ENCODE measurements at places on chromosomes 11 and 22. TPM values are rescaled to one million over a fixed set of nuclear protein-coding genes. Genes with fewer than 3 reads are reported as not detected.
A peak's percentile ranks its signal among the peaks of the same experiment; 100 is the strongest.

DNA sequence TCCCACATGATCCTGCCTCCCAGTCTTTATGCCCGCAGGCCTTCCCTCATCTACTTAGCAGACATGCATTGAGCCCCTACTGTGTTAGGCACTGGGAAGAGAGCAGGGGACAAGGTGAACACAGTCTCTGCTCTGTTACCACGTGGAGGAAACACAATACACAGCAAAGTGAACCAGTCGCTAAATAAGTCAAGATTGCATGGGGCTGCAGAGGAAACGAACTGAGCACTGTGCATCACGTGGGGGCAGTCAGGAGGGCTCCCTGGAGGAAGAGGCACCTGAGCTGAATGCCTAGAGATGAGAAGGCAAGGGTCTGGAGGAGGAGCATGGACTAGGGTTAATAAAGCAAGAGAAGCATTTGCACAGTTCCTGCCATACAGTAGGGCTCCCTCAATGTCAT is 102.7 kb downstream of the MN1 start:
- no peak for DNase-seq

OR51B5 gene
- total RNA-seq, result 0.11 TPM

DNA sequence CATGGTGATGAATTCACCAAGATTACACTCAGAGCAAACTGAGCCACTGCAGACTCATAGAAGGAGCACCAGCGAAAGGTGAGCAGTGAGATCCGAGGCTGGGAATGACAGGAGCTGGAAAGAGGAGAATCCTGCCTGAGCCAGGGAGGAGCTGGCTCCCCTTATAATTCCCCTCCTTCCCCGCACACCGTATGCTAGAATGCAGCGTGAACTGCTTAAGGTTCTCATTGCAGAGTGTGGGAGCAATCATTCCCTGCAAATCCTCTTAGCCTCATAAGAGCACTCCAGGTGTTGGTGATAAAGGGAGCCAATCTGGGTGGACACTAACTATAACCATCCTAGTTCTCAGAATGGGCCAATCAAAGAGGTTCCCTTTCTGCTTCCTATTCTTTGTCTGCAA is 127.6 kb upstream of the TEAD1 start:
- DNase-seq, result no peak

DNA sequence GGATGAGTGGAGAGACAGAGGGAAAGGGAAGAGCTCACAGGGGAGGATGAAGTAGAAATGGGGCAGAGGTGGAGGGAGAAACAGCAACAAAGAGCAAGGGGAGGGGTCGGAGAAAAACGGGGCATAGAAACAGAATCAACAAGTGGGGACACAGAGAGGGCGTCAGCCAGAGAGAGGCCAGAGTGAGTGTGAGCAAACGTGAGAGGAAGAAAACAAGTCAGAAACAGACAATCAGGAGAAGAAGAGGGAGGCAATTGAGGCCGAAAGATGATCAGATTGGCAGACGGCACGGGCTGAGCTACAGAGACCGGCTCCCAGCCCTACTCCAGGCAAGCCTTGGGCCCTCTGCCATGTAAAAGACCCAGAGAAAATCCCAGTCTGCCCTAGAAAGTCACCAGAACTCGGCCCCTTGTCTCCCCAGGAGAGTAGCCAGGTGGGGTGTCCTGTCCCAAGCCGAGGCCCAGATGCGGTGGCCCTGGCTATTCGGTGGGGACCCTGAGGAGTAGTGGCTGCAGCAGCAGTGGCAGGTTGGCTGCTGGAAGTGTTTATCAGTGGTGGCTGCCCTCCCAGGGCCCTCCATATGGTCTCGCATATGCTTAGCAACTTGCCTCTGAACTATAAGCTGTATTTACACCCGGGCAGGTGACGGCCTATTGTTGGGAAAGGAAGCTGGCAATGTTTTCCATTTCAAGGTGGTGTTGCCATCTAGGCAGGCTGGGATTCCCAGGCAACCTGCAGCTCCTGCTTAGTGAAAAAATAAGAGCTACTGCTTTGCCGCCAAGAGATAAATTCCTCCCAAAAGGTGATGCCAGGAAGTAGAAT is 14.8 kb upstream of the TSPAN18 start:
- DNase-seq, result no peak

GRCh38 chr11:126127898-126128297 is 65.2 kb upstream of the CDON start:
- DNase-seq, result no peak

GRCh38 chr11:62726156-62726914 is 922 bp downstream of the HNRNPUL2 start:
- DNase-seq, result no peak

DNA sequence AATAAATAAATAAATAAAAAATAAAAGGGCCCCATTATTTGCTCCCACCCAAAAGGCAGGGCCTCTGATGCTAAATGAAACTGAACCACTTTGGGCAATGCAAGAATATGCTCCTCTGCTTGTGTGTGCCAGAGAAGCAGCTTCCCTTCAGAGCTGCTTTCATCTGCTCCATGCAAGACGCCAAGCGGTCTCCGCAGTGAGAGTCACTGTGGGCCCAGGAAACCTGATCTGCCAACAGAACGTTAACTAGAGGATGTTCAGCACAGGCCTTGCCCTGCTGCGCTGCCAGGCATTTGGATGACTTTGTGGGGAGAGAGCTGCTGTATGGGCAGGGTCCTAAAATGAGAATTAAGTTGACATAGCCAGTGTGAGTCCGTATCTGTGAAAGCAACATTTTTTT is 43.7 kb upstream of the APOA1 start:
- DNase-seq, result no peak

- DNase-seq, result no peak
Observed at GRCh38 chr11:20457001-20457799, 69.7 kb downstream of the PRMT3 start.

- no peak for DNase-seq
Observed at GRCh38 chr22:45946805-45947600, 30.0 kb downstream of the WNT7B start.

DNA sequence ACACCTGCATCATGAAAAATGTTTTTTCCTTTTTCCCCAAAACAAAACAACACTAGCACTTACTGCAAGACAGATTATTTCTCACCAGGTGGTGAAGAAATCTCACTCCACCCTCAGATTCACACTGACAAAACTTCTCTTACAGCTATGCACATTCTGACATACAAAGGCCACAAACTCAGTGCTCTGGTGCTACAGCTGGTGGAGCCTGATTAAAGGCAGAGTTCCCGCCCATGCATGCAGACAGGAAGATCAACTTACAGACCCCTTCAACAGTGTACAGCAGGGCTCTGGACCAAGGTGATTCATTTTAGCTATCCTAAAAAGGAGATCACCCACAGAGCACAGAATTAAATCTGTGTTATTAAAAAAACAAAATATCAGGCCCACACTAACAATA is 112.6 kb downstream of the CADM1 start:
- peak; percentile 40 for DNase-seq

KRTAP5-9 gene
- not detected for total RNA-seq

DNA sequence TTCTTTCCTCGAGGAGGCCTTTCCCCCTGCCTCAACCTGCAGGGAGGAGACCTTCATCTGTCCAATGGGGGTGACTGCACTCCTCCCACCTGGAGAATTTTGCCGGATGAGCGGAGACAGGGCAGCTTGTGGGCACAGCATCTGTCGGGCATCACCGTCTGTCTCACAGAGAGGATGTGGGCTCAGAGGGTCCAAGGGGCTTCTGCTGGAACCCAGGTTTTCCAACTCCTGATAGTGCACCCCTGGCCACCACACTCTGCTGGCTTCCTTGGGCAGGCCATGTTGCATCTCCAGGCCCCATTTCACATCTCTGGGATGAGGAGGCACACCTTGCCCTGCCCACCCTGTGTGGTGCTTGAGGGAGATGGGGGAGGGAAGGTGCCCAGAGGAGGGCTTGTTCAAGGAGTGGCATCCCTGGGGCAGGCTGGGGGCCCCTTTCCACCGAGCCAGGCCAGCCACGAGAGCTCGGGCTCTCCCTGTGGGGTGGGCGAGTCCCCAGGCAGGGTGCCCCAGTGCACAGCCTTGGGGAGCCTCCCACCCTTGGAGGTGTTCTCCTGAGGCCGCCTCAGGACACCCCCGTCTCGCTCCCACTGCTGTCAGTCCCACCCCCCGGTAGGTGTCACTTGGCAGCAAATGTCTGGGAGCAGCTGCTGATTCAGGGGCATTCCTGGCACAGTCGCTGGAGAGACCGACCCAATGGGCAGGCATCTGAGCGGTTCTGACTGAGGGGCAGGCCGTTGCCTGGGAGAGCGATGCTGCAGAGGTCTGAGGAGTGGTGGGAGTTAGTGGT is 84.2 kb downstream of the MORC2 start:
- DNase-seq, result no peak

DNA sequence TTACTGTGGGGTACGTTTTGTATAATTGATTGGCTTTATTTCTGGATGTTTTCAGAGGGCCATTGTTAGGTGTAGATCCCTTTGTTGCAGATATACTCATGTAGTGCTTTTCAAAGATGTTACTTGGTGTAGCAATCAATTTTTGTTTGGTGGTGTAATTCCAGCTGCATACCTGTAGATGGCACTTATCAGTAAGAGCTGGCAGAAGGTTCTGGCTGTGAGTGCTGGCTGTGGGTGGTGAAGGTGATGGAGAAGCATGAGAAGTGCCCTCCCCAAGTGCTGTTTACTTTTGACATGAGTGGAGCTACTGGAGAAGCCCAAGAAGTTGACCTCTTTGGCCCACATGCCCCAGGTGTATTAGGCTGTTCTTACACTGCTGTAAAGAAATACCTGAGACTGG is 1074.9 kb downstream of the FAM181B start:
- no peak for DNase-seq

OR5F1 gene
- total RNA-seq, result not detected

TRIM29 gene
- not detected for total RNA-seq

- no peak for DNase-seq
Observed at GRCh38 chr11:74283580-74284180, 27.8 kb downstream of the P4HA3 start.

- peak; percentile 49 for DNase-seq
Observed at GRCh38 chr22:22748297-22748743, 103.9 kb downstream of the GGTLC2 start.

DNA sequence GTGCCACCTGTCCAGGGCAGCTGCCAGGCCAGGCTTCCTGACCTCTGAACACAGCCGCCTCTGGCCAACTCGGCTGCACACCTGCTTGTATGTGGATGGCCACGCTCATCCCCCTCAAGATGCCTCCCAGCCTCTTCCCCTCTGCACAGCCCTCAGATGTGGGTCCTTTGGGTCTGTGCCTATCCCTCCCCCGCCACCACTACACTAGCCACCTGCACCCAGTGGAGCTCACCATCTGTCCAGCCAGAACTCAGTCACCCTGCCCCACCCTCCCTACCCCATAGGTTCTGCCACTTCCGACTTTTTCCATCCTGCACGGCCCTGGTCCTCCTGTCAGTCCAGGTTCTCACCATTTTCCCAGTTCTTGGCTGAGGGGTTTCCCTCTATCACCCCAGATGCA is 44.6 kb downstream of the PHF21B start:
- no peak for DNase-seq

GRCh38 chr11:75275581-75275980 is 35.0 kb downstream of the TPBGL start:
- no peak for DNase-seq

ALDH3B2 gene
- 0.23 TPM for total RNA-seq

DGAT2 gene
- total RNA-seq, result 9.4 TPM

B3GAT1 gene
- total RNA-seq, result 0.29 TPM

MMP8 gene
- not detected for total RNA-seq

- peak; percentile 66 for DNase-seq
Observed at GRCh38 chr22:50473855-50474671, 772 bp downstream of the SBF1 start.

GRCh38 chr22:17913801-17914347 is 110.5 kb downstream of the MICAL3 start:
- no peak for DNase-seq

GRCh38 chr22:25027959-25028840 is 75.7 kb downstream of the KIAA1671 start:
- DNase-seq, result peak; percentile 74

CYP2R1 gene
- total RNA-seq, result 9.8 TPM

GRCh38 chr11:12237381-12237784 is 127.0 kb downstream of the MICAL2 start:
- DNase-seq, result no peak

- DNase-seq, result no peak
Observed at GRCh38 chr11:125559888-125560287, 9.4 kb upstream of the EI24 start.

- no peak for DNase-seq
Observed at GRCh38 chr11:88231894-88232482, 56.7 kb upstream of the RAB38 start.

GRCh38 chr11:69099180-69099579 is 50.4 kb downstream of the TPCN2 start:
- no peak for DNase-seq

GRCh38 chr11:212150-213100 is 4.9 kb downstream of the RIC8A start:
- DNase-seq, result no peak

NRIP3 gene
- total RNA-seq, result 34.8 TPM

YPEL1 gene
- 1.9 TPM for total RNA-seq

GAB4 gene
- total RNA-seq, result not detected

DNA sequence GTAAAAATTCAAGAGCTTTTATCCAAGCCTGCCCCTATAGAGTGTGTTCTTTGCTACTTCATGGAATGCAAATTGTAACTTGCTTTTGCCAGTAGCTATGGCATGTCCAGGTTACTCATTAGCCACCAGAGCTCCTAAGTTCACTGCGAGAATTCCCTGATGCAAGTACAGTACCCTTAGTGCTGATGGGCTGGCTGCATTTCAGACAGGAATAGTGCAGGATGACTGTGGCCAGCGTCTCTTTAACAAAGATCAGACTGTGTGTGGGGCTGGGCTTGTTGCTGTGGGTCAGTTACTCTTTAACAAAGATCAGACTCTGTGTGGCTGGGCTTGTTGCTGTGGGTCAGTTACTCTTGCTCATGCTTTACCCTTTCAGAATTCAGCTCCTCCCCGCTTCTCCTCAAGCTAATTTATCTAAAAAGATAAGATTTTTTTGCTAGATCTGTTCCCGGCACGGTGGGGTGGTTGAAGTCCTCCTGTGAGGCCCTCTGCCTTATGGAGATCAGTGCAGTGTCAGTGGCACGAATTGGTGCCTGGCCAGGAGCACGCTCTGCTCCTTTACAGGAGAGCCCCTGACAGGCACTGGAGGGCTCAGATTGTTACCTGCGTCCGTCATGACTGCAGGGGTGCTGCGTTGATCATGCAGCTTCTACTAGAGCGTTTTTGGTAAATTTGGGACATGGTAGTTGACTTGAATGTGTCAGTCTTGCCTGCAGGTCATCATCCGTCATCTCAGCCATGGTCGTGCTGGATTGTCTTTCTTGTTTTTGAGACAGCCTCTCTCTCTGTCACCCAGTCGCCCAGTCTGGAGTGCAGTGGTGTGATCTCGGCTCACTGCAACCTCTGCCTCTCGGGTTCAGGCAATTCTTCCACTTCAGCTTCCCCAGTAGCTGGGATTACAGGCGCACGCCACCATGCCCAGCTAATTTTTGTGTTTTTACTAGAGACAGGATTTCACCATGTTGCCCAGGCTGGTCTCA is 27.0 kb downstream of the AP2A2 start:
- DNase-seq, result no peak

GRCh38 chr22:31841078-31841827 is 87.4 kb downstream of the DEPDC5 start:
- no peak for DNase-seq

DNA sequence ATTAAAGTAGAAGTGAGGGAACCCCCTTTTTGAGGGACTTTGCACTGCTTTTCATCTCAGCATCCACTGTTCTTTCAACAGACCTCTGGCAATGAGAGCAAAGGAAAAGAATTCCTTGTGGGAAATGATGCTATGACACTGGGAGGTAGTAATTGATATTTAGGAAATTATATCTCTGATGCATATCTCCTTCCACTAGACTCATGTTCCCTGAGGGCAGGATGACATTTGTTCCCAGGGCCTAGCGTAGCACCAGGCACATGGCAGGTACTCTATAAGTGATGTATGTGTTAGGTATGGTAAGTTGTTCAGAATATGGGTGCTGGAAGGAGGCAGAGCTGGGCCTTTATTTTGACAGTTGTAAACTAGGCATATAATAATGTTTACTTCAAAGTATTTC is 142.9 kb downstream of the CCDC81 start:
- peak; percentile 79 for DNase-seq

Data from Daoy (cell line).